Left kidney (tissue), 8 donors: ENCODE measurements at places on chromosomes 6 and 20. TPM values are rescaled to one million over a fixed set of nuclear protein-coding genes. Genes with fewer than 3 reads are reported as not detected.

GPLD1 gene
- polyA plus RNA-seq, result 5.3 TPM

ANKRD66 gene
- polyA plus RNA-seq, result not detected

GRCh38 chr6:55953335-55953734 is 77.9 kb upstream of the BMP5 start:
- peak; percentile 17 for DNase-seq

DNA sequence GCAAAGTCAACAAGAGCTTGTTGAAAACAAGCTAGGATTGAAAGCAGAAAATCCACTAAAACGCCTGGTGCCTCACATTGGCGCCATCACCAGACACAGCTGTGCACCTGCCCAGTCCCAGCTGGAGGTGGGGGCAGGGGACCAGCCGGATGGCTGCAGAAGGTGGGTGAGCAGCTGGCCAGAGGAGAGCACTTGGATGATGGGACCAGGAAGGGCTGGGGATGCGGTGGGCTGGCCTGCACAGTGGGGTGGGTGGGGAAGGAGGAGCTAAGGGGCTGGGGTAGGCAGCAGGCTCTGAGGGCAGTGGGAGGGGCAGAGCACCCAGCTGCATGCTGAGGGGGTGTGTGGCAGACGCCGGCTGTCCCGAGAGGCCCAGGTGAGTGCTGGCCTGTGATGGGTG is 7.1 kb downstream of the CABLES2 start:
- DNase-seq, result no peak

DNA sequence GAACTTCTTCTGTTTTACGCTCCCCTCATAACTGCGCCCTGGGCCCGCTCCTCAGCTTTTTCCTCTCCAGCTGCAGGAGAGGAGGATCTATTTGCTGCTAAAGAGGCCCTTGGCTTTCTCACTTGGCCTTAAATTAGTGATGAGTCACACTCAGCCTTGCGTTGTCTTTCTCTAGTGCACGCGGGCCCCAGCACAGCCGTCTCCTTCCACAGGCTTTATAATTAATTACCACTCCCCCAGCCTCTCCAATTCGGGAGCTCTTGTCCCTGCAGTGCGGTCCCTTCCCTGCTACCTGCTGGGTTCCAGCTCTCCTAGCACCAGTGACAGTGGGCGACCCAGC is 25.2 kb downstream of the PACSIN1 start:
- no peak for DNase-seq

- DNase-seq, result no peak
These were observed 2.5 kb upstream of the FASTKD5 start for GRCh38 chr20:3162080-3162611.

DNA sequence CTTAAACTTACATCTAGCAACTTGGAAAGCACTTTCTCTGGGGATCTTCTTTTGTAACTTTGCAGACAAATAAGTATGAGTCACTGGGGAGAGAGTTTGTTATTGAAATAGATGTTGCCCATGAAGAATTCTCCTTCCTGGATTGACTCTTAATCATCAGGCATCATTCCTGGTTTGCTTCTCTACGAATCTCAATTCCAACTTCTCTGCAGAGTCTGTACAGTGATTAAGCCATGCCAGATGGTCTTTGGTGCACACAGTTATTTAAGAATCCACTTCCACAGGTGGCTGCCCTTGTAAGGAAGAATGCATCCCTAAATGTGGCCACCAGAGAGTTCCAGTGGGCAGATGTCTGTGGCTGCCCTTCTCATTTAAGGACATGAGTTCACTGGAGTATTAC is 25.7 kb downstream of the MYCT1 start:
- DNase-seq, result no peak

DNA sequence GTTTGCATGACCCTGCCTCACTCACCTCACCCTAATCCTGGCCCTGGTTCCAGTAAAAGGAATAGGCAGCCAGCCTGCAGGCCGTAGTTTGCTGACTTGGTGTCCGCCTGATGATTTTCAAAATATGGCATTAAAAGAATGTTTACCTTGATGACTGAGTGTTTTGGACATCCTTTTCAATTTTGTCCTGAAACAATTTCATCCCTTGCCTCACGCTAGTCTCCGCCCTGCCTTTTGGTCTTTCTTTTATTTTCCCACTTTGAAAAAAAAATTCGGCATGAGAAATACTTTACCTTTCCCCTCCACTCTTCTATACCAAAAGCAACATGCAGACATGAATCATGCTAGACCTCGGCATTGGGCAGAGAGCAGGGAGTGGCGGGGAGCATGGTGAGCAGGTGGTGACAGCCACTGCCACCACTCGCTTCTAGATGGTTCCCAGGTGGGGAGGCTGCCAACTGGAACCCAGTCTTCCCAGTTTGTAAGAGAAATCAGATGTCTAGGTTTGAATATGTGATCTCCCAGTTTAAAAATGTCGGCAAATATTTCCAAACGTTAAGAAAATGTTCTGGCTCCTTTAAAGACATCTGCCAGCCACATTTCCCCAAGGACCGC is 9.4 kb downstream of the CD40 start:
- no peak for DNase-seq

- no peak for DNase-seq
These were observed 146.6 kb downstream of the DHX35 start for GRCh38 chr20:39108746-39109145.

- DNase-seq, result no peak
These were observed 1.9 kb upstream of the CDYL start for GRCh38 chr6:4774296-4774695.

DNA sequence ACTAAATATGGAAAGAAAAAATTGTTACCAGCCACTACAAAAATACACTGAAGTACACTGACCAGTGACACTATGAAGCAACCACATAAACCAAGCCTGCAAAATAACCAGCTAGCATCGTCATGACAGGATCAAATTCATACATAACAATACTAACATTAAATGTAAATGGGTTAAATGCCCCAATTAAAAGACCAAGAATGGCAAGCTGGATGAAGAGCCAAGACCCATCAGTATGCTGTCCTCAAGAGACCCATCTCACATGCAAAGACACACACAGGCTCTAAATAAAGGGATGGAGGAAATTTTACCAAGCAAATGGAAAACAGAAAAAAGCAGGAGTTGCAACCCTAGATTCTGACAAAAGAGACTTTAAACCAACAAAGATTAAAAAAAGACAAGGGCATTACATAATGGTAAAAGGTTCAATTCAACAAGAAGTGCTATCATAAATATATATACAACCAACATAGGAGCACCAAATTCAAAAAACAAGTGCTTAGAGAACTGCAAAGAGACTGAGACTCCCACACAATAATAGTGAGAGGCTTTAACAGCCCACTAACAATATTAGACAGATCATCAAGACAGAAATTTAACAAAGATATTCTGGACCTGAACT is 104.8 kb downstream of the HACE1 start:
- DNase-seq, result no peak

DNA sequence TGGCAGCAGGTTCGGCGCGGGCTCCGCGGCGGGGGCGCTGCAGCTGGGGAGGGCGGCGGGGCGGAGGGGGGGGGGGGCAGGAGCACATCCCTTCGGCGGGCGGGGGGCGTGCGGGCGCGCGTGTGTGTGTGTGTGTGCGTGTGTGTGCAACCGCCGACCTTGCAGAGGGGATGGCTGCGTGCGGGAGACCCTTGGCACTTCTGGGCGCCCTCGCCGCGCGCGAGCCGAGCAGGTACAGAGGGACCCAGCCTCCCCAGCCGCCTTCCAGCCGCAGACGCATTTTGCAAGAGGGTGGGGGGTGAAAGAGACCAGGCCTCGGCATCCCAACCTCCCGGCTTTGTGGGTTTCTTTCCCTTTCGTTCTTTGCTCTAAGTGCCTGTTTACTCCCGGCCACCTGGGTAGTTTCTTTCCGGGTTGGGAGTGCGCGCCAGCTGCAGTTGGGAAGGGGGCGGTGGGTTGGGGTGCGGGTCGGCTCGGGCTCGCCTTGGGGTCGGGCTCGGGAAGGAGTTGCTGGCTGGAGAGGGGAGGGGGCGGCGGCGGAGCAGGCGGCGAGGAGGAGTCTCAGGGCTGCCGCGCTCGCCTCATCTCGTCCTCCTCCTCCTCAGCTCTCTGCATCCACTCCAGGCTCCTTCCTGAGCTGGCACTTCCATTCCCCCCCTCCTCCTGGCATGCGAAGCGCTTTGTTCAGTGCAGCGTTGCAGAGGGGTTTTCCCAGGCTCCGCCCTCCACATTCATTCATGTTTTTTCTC is 620 bp downstream of the HIVEP1 start:
- DNase-seq, result peak; percentile 78

- DNase-seq, result no peak
These were observed 6.2 kb downstream of the ULBP2 start for GRCh38 chr6:149948011-149948410.

GRCh38 chr20:13870170-13870748 is 85.4 kb downstream of the NDUFAF5 start:
- no peak for DNase-seq

- DNase-seq, result no peak
These were observed 137.3 kb upstream of the TOP1 start for GRCh38 chr20:40891351-40891750.

DNA sequence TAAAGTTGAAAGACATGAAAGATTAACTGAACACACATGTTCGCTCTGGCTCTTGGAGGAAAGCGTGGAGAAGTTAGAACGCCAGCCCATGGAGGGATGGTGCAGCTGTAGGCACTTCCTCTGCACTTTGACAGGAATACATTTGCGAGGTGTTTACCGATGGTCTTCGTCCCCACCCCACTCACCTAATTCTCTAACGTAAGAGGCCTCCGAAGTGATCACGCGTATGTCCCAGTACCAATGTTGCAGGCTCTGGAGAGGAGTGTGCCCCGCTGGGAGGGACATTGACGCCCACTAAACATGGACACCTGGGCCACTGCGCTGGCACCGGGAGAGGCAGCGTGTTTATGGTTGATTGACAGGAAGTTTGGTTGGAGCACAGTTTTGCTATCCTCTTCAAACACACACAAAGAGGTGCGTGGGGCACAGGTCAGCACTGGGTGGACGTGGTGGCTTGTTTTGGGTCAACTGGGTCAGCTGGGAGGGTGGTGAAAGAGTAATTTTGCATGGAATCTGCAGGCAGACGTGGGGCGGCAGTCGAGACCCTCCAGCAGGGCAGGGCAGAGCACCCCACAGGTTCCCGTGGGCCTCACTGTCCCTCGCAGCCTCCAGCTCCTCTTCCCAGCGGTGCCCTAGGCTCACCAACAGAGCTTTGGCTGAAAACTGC is 110.1 kb downstream of the DLL1 start:
- DNase-seq, result no peak

DNA sequence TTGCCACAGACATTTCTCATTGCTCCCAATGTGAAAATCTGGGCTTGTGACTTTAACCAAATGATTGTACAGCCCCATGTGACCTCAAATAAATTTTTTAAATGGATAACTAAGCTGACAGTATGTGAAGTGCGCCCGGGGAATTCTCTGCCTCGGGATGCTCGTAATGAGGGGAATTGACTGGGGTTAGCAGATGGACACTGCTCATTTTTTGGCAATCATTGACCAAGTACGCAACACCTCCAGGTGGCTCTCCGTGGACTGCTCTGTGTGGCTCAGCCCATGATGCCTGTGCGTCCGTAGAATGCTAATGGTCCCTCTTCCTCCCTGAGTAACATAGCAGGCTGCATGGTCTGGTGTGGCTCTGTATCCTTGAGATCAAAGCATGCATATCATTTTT is 42.4 kb downstream of the FARS2 start:
- no peak for DNase-seq

DNA sequence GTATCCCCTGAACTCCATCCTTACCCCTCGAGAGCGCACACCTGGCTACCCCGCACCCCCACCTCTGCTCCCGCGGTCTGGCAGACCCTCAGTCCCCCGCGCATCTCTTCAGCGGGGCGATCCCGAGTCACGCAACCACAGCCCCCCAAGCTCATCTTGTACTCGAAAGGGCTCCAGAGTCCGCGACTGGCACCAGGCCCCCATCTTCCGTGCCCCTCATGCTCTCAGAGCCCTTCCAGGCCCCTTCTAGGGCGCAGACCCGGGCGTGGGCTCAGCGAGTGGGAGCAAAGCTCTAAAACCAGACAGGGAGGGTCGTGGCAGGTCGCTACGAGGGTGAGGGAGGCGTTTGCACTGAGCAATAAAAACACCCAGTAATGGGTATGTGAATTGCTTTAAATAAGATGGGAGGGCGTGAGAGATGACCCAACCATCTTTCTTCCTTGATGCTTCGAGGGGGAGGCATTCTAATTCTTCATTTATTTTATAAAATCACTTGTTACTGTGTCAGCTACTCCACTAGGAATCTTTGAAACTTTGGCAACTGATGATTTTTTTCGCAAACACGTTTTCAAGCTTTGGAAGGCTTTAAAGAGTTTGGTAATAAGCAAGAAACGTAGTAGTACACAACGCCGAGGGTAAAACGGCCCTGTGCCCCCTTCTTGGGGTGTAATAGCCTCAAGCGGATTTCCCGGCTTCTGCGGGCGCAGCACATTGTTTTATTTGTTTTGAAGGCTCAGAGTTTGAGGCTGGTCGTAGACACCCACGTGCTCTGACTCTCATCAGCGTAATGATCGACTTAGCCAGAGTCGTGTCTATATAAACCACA is 42.6 kb upstream of the SUPT3H start:
- no peak for DNase-seq

- no peak for DNase-seq
These were observed 506.7 kb downstream of the PRKN start for GRCh38 chr6:162220876-162221275.

- no peak for DNase-seq
These were observed 69.4 kb upstream of the NAA20 start for GRCh38 chr20:19947611-19948264.

DNA sequence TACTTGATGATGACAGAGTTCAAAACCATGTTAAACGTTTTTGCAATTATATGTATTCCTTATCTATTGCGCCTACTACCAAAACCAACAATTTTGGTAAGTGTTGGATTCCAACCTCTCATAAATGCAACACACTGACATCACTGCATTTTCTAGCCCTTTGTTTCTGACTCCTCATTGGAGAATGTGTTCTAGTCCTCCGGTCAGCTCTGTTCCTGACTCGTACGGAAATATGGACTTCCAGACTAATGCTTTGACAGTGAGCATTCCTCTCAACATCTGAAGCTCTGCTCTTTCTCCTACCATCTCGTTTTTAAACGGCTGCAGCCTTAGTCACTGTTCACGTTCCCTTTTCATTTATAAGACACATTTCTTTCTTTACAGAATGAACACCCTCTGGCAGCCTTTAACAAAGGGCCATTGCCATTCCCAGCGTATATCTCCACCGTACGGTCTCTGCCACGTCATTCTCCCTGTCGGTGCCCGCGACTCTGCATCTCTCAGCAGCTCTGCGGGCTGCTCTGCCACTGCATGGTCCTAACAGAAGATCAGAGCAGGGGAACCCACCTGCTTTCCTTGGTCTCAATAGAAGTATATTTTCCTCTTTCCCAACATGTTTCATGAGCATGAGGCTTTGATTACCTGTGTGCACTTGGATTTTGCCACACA is 103.0 kb upstream of the SYNDIG1 start:
- DNase-seq, result no peak

GRCh38 chr6:169654598-169655391 is 47.0 kb downstream of the WDR27 start:
- DNase-seq, result peak; percentile 58
